ENCODE measurements at places on chromosomes 12 and 14.

DNA sequence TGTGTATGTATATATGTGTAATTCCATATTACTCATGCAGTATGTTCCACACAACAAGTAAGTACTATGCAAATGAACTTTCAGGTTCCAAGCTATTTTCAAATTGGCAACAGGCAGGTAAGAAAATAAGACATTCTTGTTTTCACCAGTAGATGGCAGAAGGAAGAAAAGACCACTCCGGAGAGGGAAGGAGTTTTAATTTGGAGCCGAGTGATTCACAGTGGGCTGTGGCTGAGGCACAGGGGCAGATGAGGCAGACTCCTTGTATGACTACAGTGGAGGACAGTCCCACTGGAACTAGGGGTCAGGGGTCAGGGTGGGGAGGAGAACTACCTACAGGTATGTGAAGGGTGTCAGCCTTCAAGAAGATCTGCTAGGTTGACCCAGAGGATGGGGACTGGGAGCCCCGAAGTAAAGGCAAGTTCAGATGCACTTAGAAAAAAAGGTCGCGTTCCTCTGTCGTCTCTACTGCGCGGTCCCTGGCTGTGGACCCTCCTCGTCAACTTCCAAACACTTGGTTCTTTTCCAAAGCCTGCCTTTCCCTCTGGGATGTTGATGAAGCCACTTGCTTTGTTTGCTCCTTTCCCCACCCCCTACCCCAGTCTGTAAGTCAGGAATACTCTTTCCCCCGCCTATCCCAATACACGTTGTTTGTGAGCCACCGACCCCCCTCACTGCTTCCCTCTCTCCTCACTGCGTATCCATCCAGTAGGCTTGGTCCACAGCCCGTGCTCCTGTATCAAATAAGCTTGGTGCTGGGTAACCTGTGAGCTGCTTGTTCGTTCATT is 24.1 kb downstream of the DDX47 start:
- DNase-seq, result no peak

DNA sequence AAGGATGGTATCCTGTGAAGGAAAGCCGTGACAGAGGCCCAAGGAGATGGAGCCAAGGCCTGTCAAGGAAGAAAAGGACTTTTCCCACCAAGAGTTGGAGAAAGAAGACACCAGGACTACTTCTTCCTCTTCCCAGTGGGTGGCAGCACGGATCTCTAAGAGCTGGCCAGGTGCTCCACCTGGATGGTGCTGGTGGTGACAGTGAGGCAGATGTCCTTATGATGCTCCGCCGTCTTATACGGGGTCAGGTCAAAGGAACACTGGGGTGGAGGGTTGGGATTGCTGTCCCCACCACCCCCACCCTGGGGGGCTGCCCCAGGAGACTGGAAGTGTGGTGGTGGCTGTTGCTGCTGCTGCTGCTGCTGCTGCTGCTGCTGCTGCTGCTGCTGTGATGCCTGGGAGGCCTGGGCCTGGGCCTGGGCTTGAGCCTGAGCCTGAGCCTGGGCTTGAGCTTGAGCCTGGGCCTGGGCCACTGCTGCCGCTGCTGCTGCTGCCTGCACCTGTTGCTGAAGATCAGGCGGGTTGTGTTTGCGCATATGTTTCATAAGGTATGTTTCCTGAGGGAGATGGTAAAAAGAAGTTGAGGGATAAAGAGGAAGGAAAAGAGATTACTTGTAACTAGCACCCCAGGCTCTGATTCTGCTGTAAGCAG is 4.8 kb upstream of the ING4 start:
- DNase-seq, result no peak

DNA sequence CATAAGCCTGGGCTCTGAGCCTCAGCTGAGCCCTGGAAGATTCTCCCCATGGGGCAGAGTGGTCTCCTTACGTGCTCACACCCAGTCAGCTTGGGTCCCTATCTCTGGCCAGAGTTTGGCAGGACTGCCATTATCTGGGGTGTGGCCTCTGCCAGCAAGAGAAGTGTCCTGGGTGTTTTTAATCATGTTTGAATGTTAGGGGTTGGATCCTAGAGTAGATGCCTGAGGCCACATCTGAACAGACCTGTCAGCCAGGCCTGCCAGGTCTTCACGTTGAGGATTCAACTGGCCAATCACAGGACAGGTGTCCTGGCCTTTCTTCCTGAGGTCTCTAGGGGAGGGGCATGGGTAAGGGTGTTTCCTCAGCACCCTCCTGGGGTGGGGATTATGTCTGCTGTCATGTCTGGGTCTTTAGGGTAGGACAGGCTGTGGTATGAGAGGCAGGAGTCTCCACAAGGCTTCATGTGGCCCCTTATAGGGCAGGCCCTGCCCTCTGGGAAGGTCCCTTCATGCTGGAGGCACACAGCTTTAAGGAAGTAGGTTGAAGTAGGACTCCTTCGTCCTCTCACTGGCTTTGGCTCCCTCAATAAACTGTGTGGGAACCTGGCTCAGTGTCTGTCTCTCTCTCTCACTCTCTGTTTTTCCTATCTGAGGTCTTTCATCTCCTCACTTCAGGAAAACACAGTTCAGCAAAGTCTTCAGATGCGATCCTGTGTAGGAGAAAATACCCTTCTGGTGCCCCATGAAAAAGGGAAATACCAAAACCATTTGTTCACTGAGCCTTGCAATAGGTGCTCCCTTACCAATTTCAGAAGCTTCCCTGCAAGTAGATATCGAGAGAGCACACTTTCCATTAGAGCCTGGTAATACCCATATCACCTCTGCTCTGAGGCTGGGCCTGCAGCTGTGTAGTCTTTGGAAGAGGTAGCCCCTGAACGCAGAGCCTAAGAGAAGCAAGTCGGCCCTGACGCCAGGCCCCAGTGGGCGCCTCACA is 6.7 kb upstream of the FITM1 start:
- no peak for DNase-seq

- DNase-seq, result no peak
Measured at GRCh38 chr14:64681796-64682710, 22.2 kb upstream of the PLEKHG3 start.

Measured in NCI-H774 (cell line).